SIG-M5 (cell line): ENCODE measurements at places on chromosomes 1 and 21.

- DNase-seq = no peak
Observed at GRCh38 chr1:91750398-91750996, 135.5 kb downstream of the TGFBR3 start.

DNA sequence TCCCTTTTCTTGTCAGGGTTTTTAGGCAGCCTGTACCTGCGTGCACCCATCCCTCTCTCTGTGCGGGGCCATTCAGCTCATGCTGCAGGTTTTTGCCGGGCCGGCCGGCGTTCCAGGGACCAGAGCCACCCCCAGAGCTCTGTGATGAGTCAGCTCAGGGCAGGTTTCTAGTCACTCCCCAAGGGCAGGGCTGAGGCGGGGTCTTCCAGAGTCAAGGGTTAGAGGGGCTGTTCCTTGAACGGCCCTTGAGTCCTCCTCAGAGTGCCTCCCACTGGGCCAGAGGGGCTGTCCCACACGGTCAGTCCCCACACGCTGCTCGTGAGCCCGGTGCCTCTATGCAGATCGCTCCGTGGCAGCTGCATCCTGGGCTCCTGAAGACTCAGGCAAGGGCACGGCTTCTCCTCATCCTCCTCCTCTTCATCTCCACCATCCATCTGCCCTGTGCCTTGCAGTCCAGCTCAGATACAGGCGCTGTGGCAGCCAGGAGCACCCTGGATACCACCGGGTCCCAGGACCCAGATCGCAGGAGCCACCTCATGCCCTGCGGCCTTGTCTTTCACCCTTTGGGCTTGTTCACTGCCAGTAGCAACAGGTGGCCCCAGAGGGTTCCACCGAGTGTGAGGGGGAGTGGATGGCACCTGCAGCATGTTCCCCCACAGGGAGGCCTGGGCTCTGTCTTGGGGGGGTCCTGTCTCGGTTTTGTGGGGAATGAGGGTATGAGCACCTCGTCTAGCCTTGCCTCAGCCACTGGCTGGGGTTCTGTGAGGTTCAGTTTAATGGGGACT lies 17.4 kb downstream of the SLX9 start:
- DNase-seq = no peak

DNA sequence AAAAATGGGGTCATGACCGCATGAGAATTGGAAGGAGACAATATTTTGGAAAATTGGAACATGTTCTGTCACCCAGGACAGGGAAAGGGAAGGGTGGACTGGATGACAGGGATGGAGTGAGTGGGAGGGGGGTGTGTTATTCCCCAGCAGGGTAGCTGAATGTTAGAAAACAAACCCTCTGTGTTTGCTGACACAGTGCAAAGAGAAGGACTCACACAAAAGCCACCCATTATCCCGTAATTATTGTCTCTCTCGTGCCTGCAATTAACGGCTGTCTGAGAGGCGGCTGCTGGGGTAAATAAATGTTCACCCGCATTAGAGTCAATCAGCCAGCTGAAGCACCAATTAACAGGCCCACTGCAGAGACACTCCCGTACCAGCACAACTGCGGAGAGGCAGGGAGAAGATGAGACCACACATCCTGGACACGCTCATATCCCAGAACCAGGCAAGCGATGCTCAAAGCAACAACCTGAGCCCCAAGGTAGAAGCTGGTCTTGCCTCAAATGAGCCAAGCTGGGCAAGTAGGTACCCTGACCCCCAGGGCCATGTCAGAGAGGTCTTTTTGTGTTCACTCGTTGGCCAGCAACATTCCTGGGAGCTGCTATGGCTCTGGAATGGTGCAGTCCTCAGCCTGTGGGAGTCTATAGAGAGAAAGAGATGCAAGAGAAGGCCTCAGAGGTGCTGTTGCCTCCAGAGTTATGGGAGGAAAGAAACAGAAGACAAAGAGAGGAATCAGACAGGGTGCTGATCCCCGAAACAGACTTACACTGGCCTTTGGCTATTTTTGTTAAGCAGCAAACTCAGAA lies 19.4 kb downstream of the PLEKHA6 start:
- DNase-seq = no peak

DNA sequence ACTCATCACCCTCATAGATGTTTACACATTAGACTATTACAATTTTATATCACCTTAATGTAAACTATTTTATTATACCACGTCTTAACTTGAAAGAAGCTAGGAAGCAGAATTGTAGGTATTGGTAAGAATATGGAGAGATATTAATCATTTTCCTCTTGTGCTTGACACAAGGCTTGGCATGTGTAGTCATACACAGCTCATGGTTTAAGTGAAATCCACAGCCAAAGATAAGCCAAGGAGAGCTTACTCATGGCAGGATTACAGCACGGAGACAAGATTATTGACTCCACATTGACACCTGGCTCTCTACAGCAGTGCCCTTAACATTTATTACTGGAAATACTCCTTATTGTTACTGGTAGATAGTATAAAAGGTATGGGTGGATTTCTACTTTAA lies 68.4 kb upstream of the ADGRL4 start:
- no peak for DNase-seq

DNA sequence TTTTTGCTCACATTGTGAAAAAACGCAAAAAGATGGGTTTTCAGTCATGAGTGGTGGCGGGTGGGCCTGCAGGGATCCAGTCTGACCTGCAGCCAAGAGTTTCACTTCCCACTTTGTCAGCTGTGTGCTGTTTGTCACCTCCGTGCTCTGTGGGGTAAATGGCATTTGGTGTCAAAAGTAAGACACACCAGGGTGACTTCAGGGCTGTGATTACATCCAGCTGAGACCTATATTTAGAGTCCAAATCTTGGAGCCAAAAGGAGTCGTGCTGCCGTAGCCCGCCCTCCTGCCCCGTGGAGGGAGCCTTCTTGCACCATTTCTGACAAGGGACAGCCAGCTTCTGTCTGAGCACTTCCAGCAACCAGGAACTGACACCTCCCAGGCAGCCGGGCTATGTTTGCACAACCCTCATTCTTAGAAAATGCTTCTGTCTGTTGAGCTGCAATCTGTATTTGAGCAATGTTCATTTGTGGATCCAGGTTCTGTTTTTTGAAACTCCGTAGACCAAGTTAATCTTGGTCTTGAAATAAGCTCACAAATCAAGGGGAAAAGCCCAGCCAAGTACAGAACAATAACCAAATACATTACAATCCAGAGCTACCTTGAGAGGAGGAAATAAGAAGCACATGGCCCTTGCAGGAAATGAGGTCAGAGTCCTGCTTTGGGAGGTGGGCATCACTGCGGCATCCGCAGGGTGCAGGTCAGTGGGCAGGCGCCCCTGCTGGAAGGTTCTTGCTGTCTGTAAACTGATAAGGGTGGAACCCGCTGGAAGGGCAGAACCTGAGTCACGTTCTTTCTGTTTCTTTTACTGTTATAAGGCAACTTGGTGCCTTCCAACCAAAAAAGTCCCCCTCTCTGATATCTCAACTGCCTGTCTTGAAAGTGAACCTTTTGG lies 14.4 kb downstream of the ABCG1 start:
- peak; percentile 63 for DNase-seq

GRCh38 chr1:159040206-159040605 lies 30.5 kb downstream of the IFI16 start:
- no peak for DNase-seq

DNA sequence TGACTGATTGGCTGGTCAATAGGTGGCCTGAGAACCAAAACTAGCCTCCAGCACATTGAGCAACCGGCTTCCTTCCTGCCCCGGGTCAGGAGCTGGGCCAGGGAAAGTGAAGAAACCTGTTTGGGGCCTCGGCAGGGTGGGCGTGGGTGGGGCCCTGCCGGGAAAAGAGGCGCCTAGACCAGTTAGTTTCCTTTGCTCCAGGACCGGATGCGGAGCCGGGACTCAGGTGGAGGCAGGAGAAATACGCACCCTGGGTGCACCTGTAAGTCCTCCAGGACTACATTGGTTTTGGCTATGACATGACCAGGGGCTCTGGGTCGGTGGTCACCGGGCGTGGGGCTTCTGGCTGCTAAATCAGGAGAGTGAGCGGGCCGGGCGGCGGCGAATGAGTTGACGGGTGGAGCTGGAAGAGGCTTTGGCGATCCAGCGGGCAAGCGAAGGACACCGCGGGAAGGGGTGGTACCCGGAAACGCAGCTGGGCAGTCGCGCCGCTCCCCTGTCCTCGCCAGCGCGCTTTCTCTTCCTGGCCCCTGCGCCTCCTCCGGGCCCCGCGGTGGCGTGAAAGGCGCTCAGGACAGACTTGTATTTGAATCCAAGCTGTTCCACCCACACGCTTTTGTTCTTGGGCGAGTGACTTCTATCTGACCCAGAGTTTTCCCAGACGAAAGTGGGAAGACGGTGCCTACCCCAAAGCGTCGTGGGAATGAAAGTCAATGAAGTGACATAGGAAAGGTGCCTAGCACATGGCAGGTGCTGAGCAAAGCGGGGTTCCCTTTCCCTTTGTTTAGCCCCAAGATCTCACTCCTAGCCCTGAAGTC lies 30.6 kb upstream of the JUN start:
- DNase-seq = no peak

GRCh38 chr1:94020764-94021579 lies 100.0 kb downstream of the ABCA4 start:
- DNase-seq = no peak

DNA sequence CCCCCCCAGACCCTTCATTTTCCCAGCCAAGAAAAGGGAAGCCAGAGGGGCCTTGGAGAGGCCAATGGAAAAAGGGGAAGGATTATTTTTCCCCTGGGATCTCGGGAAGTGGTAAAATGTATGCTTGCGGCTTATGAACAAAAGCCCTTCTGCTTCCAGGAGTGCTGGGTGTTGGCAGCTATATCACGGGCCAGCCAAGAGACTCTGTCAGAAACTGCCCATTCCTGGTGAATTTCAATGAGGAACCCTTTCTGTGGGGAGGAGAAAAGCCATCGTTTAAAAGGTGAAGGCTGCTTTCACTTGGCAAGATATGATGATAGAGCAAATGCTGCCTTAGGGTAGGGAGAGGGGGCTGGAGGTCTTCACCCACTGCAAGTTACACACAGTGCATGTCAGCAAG lies 69.7 kb upstream of the ZC3H12A start:
- DNase-seq = no peak

GRCh38 chr1:84736445-84736844 lies 46.2 kb upstream of the SSX2IP start:
- no peak for DNase-seq

GRCh38 chr1:244974106-244974505 lies 109.8 kb upstream of the HNRNPU start:
- no peak for DNase-seq

DNA sequence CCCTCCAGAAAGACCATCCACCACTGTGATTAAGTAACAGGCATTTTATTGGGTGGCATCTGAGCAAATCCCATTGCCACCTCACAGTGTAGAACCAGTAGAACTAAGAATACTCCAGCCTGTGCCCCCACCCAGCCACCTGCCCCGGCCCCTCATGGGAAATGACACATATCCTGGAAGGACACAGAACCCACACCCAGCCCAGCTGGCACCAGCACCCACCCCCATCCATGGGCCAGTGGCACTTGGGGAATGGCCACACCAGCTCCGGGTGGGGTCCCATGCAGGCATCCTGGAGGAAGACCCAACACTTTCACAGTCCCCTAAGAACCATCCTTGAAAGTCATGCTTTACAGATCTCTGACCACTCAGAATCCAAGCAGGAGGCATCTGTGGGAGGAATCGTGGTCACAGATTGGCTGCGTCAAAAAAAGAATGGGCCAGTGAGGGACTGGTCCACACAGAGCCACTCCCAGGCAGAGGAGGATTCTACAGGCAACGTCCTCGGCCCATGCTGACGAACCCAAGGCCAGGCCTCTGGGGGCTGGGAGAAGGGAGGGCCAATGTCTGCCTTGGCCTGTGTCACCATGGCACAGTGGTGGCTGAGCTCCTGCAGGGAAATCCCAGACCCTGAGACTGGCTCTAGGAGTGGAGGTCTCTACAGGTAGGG lies 12.1 kb upstream of the TAS1R2 start:
- no peak for DNase-seq

DNA sequence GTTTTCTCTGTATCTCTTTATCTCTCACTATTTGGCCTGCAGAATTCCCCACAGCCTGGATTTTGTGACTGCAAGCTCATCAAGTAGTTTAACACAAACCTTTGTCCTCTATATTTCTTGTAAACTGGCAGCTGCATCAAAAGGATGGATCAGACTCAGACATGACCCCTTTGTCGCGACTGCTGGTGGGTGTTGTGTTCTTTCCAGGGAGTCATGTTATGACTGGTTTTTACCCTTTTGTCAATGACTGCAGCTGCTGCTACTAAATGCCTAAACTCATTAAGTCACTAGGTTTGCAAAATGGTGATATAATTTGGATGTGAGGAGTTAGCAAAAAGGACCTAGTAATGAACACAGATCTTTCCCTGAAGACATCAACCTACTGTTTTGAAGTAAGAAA lies 10.2 kb upstream of the TOMM20 start:
- no peak for DNase-seq

GRCh38 chr1:101135526-101135925 lies 101.3 kb upstream of the S1PR1 start:
- no peak for DNase-seq

DNA sequence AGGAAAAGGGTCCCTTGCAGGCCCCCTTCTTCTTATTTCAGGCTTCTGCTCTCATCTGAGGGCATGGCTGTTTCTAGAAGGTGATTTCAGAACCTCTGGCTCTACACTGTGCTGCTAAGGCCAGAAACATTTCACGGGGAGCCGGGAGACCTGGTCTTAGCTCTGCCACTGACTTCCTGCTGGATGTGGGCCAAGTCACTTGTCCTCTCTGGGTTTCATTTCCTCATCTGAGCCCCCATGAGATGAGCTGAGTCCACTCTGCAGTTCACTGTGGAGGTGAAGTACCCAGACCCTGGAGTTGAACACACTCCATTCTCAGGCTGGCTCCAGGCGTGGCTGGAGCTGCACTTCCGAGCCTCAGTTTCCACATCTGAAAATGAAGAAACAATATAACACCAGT lies 2.1 kb downstream of the PADI1 start:
- DNase-seq = no peak

DNA sequence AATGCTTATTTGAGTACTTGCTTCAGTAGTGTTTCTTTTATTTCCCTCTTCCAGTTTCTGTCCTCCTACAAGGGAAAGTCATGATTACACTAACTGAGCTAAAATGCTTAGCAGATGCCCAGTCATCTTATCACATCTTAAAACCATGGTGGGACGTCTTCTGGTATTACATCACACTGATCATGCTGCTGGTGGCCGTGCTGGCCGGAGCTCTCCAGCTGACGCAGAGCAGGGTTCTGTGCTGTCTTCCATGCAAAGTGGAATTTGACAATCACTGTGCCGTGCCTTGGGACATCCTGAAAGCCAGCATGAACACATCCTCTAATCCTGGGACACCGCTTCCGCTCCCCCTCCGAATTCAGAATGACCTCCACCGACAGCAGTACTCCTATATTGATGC lies 50.3 kb upstream of the LRRC8C start:
- DNase-seq = no peak

GRCh38 chr1:145849356-145850160 lies 4.1 kb downstream of the NUDT17 start:
- DNase-seq = no peak

GRCh38 chr1:210151052-210151672 lies 81.4 kb upstream of the SERTAD4 start:
- no peak for DNase-seq
